Posterior vena cava (tissue), 2 donors: ENCODE measurements at places on chromosomes 3 and 15. TPM values are rescaled to one million over a fixed set of nuclear protein-coding genes. Genes with fewer than 3 reads are reported as not detected.

AHSG gene
- not detected for total RNA-seq

MASP1 gene
- total RNA-seq: 21.1 TPM

ELL3 gene
- total RNA-seq: 2.2 TPM

ACKR2 gene
- 17.0 TPM for total RNA-seq

DNA sequence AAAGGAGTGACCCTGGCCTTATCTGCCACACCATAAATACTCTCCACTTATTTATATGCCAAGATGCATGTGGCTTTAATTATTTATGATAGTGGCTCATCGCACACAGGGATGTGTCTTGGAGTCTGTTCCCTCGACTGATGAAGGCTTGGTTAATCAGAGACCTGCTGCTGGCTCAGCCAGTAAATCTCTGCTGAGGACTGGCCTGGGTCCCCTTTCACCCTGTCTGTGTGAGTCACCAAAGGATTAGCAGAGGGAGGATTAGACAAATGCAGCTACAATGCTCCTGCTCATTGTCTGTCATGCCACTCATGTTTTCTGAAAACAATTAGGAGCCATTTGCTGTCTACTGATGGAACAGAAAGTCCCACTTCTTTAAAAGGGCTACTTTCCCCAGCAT lies 226.8 kb downstream of the NTRK3 start:
- DNase-seq: no peak

- DNase-seq: no peak
Observed at GRCh38 chr3:111582120-111582474, 13.0 kb downstream of the ZBED2 start.

DNA sequence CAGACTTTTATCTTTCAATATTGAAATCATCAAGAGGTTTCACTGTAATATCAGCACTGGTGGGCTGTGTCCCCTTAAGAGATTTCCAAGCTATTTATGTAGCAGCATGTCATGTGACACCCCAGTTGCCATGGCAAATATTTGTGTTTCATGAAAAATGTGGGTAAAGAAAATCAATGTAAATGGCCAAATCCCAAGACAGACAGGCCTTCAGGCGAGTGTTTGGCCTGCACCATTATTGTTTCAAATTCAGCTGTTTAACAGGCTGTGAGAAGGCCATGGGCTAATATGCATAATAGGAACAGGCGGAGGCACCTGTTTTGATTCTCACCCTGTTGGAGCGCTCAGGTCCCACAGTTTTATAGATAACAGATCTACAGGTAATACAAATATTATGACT lies 104.2 kb downstream of the IQCH start:
- DNase-seq: no peak

- DNase-seq: no peak
Observed at GRCh38 chr3:33858131-33858530, 59.7 kb downstream of the PDCD6IP start.

- DNase-seq: no peak
Observed at GRCh38 chr3:131925571-131925970, 109.2 kb downstream of the CPNE4 start.

DNA sequence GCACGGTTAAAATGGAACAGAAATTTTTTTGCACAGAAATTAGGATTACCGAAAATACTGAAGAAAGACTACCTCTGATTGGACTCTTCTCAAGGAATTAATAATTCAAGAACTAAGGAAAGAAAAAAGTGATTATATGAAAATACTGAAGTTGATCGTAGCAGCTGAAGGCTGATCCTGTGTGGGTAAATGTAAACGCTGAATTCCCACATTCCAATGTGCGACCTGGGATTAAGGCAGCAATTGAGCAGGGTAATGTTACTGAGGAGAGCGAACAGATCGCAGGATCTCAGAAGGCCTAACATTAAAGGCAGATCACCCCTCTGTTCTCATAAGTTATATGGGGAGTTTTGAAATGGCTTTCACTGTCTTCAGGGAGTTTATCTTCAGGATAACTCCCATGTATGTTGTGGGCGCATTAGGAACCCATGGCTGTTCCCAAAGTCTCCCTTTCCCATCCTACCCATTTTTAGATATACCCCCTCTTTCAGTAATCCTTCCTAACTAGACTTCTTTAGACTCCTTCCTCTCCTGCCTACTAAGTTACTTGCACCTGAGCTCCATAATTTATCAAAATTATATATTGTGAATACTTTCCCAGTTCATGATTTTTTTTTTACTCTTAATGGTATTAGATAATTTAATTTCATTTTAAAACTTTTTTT lies 1.0 kb upstream of the UBL7 start:
- no peak for DNase-seq

- DNase-seq: no peak
Observed at GRCh38 chr3:170918715-170919114, 10.3 kb upstream of the EIF5A2 start.

DNA sequence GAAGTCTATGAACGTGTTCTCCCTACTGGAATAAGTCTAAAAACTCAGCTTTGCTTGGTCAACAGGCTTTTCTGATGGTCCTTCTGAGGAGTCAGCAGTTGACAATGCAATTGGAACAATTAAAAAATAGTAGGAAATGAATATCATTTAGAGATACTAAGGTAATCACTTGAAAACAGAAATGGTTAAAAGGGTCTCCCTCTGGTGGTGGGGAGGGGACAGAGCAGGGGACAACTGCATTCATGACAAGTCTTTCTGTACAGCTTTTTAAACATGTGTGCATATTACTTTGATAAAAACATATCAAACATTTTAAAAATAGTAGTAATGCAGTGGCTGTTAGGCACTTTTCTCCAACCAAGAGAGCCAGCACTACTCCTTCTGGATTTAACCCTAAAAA lies 119.9 kb upstream of the FHIT start:
- no peak for DNase-seq

- no peak for DNase-seq
Observed at GRCh38 chr15:96276438-96277210, 53.9 kb upstream of the NR2F2 start.

- DNase-seq: no peak
Observed at GRCh38 chr3:39448506-39449233, 18.8 kb upstream of the MOBP start.
